ENCODE measurements at places on chromosomes 3 and 15. TPM values are rescaled to one million over a fixed set of nuclear protein-coding genes. Genes with fewer than 3 reads are reported as not detected.
A peak's percentile ranks its signal among the peaks of the same experiment; 100 is the strongest.

Gene MOBP
- total RNA-seq, result not detected

Gene KBTBD12
- total RNA-seq, result not detected

Gene GP9
- not detected for total RNA-seq

Gene CLDN11
- total RNA-seq, result 6.6 TPM

Gene TNFAIP8L3
- 20.7 TPM for total RNA-seq

Gene PCLAF
- 3.4 TPM for total RNA-seq

Gene VEPH1
- total RNA-seq, result 6.9 TPM

Gene MRPL3
- 100 TPM for total RNA-seq

DNA sequence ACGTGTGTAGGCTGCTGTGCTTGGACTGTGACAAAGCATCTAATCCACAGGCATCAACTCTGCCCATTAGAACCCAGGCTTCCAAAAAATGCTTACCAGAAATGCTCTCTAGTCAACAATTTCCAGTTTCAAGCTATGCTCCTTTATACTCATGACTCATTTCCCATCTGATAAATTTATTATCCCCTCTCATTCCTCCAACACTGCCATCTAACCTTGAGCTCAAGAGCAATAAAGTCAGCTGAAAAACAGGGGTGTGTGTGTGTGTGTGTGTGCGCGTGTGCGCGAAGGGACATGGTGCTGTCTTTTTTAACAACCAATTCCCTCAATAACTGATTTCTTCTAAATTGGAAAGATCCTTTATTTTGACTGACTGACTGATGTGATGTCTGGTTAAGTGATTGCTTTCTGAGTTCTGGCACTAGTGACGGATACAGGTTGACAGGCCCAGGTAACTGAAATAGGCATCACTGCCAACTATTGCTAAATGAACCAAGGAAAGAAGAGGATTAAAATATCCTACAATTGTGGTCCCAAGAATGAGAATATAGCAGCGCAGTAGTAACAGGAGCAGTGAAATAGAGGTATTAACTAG, 405.5 kb downstream of the ZNF385D start:
- DNase-seq, result no peak

- DNase-seq, result no peak
These were observed 7.5 kb upstream of the ST3GAL6 start for GRCh38 chr3:98755601-98756000.

DNA sequence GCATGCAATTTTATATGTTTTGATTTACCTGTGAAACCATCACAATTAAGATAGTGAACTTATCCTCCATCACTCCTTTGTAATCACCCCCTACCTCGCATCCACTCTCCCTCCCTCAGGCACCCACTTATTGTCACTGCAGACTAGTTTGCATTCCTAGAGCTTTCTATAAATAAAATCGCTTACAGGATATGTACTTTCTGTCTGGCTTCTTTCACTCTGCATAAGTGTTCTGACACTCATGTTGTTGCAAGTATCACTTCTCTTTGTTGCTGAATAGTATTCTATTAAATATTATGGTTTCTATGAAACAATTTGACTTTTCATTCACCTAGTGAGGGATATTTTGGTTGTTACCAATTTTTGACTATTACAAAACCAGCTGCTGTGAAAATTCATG, 139.3 kb downstream of the RSRC1 start:
- DNase-seq, result no peak

DNA sequence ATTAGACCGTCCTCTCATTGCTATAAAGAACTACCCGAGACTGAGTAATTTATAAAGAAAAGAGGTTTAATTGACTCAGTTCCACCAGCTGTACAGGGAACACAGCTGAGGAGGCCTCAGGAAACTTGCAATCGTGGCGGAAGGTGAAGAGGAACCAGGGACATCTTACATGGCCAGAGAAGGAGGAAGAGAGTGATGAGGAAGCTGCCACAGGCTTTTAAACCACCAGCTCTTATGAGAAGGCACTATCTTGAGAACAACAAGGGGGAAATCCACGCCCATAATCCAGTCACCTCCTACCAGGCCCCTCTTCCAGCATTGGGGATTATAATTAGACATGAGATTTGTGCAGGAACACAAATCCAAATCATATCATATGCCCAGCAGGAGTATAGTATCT, 138.5 kb downstream of the ALCAM start:
- no peak for DNase-seq

GRCh38 chr15:31208817-31209216, 107.3 kb upstream of the TRPM1 start:
- DNase-seq, result no peak

GRCh38 chr3:15728766-15729165, 69.0 kb downstream of the ANKRD28 start:
- DNase-seq, result peak; percentile 68

DNA sequence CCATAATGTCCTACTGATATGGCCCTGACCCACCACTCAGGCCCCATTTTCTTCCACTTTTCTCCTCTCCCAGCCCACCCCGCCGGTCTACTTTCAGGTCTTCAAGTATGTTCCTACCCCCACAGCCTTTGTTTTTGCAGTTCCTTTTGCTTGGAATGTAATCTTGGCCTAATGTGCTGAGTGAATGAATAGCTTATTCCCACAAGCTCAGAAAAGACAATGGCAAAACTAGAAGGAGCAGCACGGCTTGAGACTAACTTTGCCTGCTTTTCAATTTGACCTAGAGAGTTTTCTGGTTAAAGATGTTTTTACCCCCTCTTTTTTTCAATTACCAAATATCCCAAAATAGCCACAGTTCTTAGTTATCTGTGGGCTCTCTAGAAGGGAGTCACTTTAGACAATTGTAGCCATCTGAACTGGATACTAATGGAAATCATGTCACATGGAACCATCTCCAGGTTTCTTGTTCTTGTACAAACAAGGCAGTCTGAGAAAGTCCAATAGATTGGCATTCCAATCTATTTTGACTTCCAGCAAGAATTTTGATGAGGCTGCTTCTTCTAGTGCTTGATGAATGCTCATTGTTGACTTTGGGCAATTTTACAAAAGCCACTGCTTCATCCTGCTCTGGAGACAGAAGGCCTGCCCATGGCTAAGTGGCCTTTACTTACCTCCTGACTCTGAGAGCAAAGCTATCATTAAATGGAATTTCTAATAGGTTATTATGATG, 16.3 kb upstream of the LMCD1 start:
- DNase-seq, result no peak

GRCh38 chr3:13300546-13301285, 119.4 kb downstream of the NUP210 start:
- DNase-seq, result no peak

GRCh38 chr15:80028937-80029336, 30.5 kb upstream of the ZFAND6 start:
- no peak for DNase-seq

- no peak for DNase-seq
These were observed 19.6 kb downstream of the CD86 start for GRCh38 chr3:122074621-122075265.

DNA sequence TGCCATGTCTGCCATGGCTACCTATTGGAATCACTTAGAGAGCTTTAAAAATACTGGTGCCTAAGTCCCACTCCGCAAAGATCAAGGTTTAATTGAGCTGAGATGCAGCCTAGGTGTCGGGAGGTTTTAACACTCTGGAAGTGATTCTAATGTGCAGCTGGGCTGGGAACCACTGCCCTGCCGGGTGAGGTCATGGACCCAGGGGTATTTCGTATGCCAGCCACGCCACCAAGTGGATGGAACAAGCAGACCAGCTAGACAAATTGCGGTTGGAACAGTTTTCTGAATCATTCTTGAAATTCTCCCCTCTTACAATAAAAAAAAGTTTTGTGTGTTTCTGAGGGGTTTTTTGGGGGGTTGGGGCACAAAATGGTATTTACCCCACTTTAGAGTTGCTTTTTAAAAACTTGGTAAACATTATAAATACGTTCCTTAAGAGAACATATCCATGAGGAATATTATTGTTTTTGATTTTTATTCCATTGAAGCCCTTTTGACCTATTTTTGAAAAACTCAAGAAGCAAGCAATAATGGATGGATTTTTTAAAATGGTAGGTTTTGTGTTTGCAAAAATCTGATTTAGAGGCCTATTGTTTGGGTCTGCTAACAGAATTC, 66.2 kb upstream of the CSTA start:
- DNase-seq, result peak; percentile 60

DNA sequence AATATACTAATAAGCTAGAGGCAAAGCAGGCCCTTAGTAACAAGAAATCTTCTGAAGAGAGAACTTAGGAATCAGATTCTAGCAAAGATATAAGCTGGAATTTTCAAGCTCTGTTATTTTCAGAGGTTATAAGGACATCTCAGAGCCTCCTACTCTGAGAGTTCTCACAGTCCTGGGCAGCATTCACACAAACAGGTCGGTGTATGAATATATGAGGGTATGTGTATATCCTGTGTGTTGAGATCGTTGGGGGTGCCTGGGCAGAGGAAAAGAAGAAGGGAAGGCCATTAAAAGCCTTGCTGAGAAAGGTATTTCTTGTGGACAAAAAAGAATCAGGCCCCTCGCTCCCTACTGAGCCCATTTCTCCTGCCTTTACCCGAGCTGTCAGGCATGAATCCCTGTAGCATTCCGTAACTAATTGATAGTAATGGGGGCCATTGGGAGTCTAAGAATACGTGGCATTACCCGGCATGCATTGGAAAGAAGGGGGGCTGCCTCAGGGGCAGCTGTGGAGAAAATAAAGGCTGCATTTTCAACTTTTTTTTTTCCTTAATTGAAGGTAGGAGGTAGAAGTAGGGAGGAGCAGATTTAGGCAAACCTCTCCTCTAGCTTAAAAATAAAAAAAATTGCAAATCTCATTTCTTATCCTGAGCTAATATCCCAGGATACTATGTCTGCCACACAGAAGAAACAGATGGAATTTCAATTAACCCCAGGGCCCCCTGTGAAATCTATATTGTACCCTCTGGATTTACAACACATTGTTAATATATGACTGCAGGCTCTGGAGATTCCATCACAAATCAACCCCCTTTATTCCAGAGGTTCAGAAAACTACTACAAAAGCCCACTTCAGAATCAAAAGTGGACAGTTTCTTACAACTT, 103.8 kb downstream of the GTPBP8 start:
- no peak for DNase-seq

DNA sequence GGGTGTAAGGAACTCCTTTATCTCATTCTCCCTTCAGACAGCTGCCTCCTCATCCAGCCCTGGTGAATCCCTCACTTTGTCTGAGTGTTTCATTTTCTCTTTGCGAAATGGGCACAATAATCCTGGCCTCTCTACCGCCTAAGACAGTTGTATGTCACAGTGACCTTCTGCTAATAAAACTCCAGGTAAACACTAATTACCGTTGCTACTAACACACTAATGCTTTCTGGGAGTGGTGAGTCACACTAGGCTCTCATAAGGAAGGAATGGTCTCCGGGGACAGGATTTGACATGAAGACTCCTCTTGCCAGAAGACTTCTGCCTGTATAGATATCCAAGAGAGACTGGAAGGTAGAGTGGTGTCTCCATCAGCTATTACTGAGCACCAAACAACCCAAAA, 71.7 kb upstream of the SNRK start:
- DNase-seq, result no peak

DNA sequence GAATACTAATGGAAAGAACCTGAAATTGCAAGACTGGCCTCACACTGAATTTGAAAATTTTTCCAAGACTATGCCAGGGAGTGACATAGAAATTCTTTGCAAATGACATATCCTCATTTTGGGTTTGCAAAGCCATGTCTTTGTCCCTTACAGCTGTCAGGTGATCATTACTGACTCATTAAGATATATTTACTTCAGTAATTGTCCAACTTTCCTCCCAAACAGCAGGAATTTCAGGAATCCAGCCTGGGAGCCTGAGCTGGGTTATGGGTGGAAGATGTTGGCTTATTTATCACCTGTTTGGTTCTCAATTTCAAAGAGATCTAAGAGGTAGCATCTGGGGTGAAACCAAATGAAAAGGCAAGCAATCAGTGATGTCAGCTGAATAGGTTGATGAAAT, 111.6 kb upstream of the ACP3 start:
- no peak for DNase-seq

DNA sequence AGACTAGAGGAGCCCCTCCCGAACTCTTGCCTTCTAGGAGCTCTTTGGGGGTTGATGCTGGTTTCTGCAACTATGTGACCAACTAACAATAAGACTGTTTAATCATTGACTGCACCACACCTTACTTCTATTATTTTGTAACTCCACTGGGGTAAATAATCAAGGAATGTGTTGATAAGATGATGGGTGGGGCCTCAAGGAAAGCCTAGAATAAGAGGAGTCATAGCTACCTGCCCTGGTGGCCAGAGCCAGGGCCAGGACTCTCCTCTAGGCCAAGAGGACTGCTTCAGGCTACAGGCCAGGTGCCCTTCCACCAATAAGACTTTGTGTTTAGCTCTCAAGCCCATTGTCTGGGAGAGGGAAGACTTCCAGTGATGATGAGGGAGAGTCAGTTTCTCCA, 41.2 kb upstream of the PIAS1 start:
- DNase-seq, result no peak

DNA sequence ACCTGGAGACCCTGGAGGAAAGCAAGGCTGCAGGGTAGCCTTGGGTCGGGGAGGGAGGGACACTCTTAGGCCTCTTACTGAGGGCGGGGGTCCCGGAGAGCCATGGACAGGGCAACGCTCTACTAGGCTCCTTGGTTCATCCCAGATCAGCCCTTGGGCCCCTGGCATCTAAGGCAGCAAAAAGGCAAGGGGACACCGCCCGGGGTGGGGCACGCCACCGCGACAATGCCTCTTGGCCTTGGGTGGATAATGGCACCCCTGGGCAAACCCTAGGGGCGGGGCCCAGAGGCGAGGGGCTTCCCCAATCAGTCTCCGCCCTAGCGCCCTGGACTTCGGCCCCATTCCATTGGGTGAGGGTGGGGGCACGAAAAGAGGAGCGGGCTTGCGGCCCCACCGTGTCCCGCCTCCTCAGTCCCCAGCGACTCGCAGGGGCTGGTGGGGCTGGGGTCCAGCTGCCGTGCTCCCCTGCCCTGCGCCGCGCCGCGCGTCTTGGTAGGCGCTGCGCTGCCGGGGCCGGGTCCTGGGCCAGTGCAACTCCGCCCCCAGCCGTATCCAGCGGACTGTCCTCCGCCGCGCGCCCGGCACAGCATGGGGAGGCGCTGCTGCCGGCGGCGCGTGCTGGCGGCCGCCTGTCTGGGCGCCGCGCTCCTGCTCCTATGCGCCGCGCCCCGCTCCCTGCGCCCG, at the start of gene CHST13:
Gene CHST13, plus strand, starts transcription at position 411 of the 684 bp plus-strand sequence. Its CDS starts 178 bp downstream, at position 589.
- DNase-seq, result peak; percentile 42

DNA sequence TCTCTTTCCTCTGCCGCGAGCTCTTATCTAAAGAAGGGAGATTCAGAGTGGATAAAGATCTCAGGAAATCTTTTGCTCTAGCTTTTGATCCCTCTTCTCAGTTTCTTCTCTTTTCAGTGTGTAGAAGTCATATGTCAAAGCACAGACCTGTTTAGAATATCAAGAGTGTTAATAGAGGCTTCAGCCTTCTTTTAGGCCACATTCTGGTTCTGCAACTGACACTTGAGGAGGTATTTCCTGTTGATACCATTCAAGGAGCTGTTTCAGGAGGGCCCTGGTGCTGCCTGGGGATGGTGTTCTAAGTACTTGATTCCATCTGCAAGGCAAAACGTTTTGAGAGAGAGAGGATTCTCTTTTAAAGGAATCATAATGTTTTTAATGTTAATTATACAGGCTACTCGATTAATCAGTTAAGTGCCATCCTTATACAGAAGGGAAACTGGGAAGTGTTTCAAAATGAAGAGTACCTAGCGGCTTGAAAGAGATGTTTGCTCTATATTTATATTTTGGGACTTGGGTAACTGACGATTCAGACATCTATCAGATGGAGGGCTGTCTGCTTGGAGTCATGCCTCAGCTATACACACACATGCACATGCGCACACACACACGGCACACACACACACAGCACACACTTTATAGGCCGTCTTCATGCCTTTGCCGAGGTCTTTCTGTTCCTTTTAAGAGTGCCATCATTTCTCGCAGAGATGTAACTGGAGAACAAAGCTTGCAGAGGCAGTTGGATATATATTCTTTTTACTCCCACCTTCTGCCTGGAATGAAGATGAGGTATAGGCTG, 313.9 kb downstream of the PTPRG start:
- peak; percentile 53 for DNase-seq

Data from thyroid gland (tissue), 4 donors.